ENCODE measurements at places on chromosomes 1 and 21.

- DNase-seq, result no peak
Measured at GRCh38 chr1:101992821-101993575, 3.7 kb downstream of the OLFM3 start.

GRCh38 chr1:48471691-48472576, at the start of gene SPATA6:
Gene SPATA6 (minus strand): TSS chr1:48472204. CDS start chr1:48472008, 196 bp downstream.
- peak; percentile 97 for DNase-seq

DNA sequence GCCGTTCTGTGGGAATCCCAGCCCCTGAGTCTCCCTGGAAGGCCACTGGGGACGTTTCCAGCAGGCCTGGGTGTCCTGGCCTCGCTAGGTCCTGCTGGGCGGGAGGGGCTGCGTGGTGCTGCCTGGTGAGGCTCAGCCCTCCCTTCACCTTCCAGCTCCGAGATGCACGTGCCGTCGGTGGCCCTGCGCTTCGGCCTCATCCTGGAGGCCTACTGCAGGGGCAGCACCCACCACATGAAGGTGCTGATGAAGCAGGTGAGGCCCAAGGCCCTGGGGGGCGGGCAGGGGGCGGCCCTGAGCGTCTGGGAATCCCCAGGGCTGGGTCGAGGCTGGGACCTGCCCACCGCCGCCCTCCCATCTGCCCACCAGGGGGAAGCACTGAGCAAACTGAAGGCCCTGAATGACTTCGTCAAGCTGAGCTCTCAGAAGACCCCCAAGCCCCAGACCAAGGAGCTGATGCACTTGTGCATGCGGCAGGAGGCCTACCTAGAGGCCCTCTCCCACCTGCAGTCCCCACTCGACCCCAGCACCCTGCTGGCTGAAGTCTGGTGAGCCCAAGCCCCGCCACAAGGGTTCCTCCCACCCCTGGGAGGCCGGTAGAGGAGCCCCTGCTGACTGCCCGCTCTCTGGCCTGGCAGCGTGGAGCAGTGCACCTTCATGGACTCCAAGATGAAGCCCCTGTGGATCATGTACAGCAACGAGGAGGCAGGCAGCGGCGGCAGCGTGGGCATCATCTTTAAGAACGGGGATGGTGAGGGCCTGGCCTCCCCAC, 70.3 kb downstream of the PIK3CD start:
- DNase-seq, result peak; percentile 88

DNA sequence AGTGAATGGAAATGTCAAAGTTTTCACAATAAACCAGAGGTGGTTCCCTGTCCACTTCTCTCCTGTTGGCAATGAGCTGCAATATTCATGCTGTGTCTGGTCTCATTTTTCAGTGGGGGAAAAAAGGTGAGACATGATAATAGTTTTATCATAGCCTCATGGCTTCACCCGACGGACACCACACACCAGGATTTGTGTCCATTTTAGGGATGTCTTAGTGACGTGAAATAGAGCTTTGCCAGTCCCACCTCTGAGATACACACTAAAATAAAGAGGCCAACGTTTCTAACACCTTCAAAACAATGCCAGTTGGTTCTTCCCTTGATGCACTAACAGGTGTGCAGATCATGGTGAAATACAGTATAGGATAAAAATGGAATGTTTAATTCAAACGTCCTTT, 91.5 kb upstream of the TLR5 start:
- DNase-seq, result no peak

GRCh38 chr1:42141978-42142377, 11.2 kb upstream of the GUCA2B start:
- no peak for DNase-seq

- DNase-seq, result no peak
Measured at GRCh38 chr1:54054438-54054749, 986 bp downstream of the TCEANC2 start.

DNA sequence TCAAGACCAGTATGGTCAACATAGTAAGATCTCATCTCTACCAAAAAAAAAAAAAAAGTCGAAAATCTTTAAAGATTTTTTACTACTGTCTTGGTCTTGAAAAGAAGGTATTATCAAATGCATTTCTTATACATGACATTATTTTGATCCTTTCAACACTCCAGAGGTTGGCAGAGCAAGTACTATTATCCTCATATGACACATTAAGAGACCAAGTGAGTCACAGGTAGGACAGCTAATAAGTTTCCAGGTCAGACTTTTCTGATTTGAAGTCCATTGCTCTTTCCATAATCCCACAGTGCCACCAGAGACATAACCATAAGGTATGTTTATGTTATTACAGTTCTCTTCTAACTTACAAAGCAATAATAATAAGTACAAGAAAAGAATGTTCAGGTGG, 15.2 kb downstream of the DBT start:
- no peak for DNase-seq

- DNase-seq, result no peak
Measured at GRCh38 chr1:162175379-162176081, 106.0 kb downstream of the NOS1AP start.

DNA sequence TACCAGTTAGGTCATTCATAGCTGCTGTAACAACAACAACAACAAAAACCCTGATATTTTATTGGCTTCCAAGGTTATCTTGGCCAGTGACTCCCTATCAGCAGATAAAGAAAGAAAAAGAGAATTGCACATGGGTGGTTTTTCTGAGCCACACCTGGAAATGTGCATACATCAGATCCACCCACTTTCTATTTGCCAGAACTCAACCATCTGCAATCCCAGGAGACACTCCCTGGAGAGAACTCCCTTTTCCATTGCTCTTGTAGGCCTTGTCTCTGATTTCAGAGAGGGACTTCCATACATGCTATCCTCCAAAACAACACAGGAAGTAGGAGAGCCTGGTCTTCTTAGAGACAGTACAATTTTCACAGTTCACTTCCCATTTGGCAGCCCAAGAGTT, 74.9 kb upstream of the ZC3H11B start:
- DNase-seq, result no peak

- no peak for DNase-seq
Measured at GRCh38 chr1:175599212-175599705, 144.1 kb downstream of the TNR start.

DNA sequence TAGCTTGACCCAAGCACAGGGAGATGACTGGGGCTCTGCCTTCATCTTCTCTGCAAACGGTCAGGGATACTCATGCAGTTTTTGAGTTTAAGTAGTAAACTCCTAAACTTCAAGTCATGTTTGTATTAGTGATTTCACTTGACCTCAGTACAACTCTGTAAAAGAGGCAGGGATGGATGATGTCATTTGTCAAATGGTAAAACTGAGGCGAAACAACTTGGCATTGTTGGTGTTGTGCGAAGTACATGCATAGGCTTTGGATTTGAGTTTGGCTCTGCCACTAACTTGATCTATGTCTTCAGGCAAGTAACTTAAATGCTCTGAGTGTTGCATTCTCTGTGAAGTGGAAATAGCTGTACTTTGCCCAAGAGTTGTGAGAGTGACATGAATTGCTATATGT, 42.7 kb downstream of the WNT4 start:
- DNase-seq, result no peak

GRCh38 chr1:159980786-159981185, 26.7 kb upstream of the SLAMF9 start:
- no peak for DNase-seq

Data from activated T-cell treated with anti-CD3 and anti-CD28 coated beads, Interleukin-2, amount 50 U/mL, for 48 hours (primary cell).